NCI-H526 (cell line): ENCODE measurements at places on chromosomes 7 and 10.
A peak's percentile ranks its signal among the peaks of the same experiment; 100 is the strongest.

DNA sequence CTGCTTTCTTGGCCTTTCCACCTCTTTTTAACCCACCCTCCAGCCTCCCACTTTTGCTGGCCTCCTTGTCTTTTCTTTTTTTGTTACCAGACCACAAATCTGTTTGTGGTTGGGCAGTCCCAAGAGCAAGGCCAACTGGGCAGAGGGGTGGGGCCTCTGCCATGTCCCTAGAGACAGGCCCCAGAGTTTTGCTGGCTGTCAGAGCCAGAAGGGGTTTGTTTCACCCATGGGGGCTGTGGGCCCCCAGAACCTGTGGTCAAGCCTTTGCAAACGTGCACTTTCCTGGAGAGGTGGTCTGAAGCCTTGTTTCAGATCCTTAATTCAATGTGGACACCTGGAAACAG lies 10.3 kb downstream of the ZMIZ1 start:
- DNase-seq = no peak

DNA sequence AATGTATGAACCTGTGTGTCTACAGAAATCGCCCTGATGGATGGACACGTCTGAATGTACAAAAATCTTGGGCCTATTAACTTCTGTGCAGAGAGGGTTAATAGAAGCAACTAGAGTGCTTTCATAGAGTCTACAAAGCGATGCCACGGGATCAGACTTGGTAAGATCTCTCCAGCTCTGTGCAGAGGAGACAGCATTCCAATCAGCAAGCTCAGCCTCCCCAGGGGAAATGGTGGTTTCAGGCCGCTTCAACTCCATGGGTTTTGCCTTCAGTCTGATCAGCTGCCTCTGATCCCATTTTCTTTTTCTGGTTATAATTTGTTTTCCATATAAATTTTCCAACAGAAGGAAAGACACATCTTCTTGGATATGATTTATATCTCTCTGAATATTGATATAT lies 35.1 kb upstream of the COBL start:
- peak; percentile 78 for DNase-seq

DNA sequence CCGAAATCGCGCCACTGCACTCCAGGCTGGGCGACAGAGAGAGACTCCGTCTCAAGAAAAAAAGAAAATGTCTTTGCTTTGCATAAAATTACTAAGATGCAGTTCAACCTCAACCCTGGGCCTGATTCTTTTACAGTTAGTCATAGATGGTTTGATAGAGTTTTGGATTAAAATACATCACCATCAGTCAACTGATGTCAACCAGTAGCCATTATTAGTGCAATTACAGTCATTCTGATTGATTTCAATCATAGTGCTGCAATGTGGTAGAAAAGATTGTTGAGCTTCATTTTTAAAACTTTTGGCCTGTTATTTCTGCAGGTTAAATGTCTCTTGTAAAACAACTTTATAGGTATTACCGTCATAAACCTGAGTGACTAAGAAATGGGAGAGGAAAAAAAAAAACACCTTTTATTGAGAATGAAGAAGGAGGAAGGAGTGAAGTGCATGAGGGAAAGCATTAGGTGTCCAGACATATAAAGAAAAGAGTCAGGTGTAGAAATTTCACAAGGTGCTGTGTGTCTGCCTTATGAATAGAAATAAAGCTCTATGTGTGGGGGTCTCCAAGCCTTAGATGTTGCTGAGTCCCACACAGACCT lies 150.6 kb downstream of the TRIL start:
- no peak for DNase-seq

- peak; percentile 33 for DNase-seq
Observed at GRCh38 chr7:65907501-65908198, 34.8 kb downstream of the VKORC1L1 start.

DNA sequence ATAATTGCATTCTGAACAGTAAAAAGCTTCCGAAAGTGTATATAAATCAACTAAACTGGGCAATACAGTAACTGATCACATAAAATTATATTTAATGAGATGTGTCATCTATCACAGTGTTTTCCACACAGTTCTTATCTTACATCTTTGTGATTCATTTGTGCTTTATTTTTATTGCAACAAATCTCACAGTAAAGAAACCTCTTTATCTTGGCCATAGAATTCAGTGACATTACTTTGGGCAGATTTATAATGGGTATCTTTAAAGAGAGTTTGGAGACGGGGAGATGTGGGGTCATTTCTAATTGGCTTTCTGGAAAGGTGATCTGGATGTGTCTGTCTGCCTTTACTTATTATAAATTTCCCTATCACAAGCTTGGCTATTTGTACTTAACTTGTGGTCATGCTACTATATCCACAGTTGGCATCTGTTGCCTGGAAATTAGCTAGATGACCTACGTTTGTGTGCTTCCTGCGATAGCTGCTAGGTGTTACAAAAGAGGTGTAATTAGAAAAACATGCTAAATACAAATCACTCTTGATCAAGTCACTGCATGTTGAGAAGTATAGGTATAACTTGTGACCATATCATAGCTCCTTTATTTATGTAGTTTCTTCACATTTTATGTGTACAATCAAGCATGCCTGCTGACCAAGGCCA lies 123.8 kb downstream of the ARID5B start:
- DNase-seq = no peak

DNA sequence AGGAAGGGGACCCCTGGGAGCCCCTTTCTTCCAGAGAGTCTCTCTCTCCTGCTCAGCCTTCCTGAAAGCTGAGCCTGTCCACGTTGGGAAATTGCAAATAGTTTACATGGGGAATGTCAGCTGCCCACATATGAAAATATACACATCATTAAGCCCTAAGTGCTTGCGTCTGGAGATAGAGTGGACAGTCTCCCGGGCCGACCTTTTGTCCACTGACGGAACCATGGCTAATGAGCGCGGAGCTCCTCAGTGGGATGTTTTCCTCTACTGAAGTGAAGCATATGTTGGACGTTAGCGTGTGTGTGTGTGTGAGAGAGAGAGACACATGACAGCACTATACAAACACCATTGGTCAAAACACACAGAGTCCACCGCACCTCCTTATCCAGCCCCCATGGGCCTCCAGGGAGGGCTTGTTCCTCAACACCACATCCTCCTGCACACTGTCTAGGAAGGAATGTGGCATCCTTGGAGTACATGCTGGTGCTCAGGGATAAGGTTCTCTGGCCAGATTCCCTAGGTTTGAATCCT lies 128.4 kb downstream of the RGS10 start:
- no peak for DNase-seq

GRCh38 chr7:66643395-66643794 lies 14.7 kb downstream of the KCTD7 start:
- no peak for DNase-seq

DNA sequence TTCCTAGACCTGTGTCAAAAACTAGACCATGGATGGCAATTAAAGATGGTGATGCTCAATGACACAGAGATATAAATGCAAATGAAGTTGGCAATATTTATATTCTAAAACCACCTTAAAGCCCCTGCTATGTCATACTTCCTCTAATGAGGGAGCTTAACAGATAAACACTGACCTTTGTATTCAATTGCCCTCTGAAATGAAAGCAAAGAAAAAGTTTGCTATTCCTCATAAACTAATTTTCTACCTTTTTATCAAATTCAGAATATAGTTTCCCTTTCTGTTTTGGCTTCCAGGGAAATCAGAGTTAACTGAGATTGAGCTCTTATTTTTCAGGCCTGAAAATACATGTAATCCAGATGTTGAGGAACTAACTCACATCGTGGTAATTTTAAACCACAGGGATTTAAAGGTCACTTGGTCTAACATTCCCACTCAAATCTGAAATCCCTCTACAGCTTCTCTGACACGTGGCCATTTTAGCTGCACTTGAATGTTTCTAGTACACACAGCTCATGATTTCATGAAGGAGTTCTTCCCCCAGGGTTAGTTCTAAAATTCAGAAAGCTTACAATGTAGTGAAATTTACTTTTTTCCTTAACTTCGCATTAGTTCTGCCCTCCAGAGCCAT lies 37.9 kb upstream of the ABCB5 start:
- DNase-seq = no peak

- no peak for DNase-seq
Observed at GRCh38 chr7:132410385-132410784, 165.9 kb downstream of the PLXNA4 start.

GRCh38 chr10:104041891-104042535 lies 43.7 kb downstream of the COL17A1 start:
- DNase-seq = no peak

GRCh38 chr7:37514497-37514896 lies 65.8 kb upstream of the ELMO1 start:
- no peak for DNase-seq

DNA sequence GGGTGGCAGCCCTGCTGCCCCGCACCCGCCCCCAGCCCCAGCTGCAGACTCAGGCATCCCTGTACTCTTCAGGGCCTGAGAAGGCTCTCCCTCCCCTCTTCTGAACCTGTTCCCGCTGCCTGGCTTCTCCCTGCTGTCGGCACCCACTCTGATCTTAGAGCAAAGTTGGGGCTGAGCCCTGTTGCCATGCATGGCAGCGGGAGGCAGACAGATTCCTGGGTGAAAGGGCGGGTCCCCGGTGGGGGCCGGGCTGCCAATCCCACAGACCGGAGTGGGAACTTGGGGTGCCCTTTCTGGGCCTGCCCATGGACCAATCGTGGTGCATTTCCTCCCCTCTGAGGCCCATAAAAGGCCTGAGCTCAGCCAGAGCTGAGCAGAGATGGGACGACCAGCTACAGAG lies 80.7 kb downstream of the SPDYE5 start:
- DNase-seq = no peak

DNA sequence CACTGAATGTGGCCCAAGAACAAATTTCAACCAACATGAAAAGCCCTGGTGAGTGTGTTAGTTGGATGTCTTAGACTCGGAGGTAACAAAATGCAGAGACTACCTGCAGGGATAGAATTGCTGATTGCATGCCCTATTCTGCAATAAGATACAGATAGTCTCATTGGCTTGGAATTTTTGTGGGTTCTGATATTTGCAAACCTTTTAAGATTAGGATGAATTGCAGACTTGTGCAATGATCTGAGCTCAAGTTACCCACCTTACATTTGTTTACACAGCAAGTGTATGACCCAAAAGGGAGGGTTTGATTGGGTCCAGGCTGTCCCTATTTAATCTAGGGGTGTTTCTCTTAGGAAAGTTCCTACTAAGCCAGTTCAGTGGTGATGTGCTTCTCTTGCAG lies 45.4 kb downstream of the GPR37 start:
- DNase-seq = peak; percentile 10

- no peak for DNase-seq
Observed at GRCh38 chr7:120783721-120784120, 74.2 kb downstream of the TSPAN12 start.

GRCh38 chr10:61664985-61665384 lies 2.3 kb downstream of the CABCOCO1 start:
- no peak for DNase-seq

- DNase-seq = peak; percentile 85
Observed at GRCh38 chr7:121107923-121108498, 119.5 kb downstream of the CPED1 start.

GRCh38 chr7:36526863-36527548 lies 137.3 kb downstream of the ANLN start:
- no peak for DNase-seq

GRCh38 chr10:16699435-16700057 lies 117.7 kb downstream of the RSU1 start:
- DNase-seq = no peak

DNA sequence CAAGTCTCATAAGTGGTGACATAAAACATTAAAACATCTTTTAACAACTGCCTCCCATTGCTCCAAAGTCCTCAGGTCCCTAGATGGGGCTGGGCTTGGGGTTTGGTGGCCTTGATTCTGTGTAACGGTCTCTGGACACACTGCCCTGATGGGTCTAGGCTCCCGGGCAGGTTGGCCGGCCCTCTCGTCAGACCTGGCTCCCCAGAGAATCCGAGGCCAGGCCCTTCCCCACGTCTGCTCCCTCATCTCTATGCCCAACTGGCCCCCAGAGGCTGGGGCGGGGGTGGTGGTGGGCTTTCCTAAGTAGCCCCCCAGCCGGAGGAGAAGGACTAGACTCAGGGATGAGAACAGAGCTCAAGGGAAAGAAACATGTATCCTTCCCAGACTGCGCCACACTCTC lies 31.5 kb upstream of the EFCAB10 start:
- DNase-seq = no peak

- DNase-seq = no peak
Observed at GRCh38 chr7:29424295-29424983, 139.2 kb upstream of the PRR15 start.

GRCh38 chr7:93890041-93890463 lies 501 bp downstream of the TFPI2 start:
- DNase-seq = peak; percentile 57

DNA sequence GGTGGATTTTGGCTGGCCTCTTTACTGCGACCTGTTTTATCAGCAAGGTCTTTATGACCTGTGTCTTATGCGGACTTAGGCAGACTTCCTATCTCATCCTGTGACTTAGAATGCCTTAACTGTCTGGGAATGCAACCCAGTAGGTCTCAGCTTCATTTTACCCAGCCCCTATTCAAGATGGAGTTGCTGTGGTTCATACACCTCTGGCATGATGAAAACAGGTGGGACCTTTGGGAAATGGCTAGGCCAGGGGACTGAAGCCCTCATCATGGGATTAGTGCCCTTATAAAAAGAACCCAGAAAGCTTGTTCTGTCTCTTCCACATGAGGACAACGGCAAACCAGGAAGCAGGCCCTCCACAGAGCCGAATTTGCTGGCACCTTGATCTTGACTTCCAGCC lies 172.1 kb upstream of the MYO3A start:
- no peak for DNase-seq

- DNase-seq = no peak
Observed at GRCh38 chr7:41656366-41656765, 46.5 kb downstream of the INHBA start.

- DNase-seq = no peak
Observed at GRCh38 chr10:119135513-119135881, 30.0 kb downstream of the SFXN4 start.

- DNase-seq = no peak
Observed at GRCh38 chr7:99090771-99091542, 53.0 kb downstream of the SMURF1 start.
